Bronchial epithelial cell (primary cell): ENCODE measurements at places on chromosomes 3 and 15. TPM values are rescaled to one million over a fixed set of nuclear protein-coding genes. Genes with fewer than 3 reads are reported as not detected.

- no peak for DNase-seq
Measured at GRCh38 chr15:49288391-49288790, 118.3 kb downstream of the GALK2 start.

DNA sequence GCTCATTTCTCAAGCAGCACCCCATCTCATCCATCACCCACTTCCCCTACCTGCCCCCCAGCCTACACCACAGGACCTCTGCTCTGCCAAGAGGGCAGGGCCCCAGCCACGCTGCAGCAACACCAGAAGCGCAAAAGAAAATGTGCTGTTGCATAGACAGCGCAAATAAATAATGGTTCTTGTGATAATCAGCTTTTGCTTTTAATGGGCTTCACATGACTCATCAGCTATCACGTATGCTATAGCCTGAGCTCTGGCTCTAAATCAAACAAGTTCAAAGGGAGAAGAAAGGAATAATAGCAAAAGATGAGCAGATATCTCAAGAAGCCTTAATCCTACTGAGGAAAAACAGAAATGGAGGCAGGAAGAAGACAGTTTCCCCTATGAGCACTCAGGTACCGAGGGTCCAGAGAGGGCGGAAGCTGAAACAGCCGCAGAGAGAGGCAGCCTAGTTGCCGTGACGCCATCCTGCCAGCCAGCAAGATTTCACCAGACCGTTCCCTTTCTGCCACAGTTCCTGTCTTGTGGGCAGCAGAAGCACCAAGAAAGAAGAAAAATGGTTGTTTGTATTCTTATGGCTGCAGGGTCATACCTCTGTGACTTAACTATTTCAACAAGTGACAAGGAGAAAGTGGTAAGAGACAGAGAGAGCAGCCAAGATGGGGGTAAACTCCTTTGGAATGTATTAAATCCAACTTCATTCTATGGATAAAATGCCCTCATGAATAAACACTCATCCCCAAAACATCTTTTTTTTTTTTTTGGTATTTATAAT is 22.0 kb downstream of the RAB27A start:
- no peak for DNase-seq

DNA sequence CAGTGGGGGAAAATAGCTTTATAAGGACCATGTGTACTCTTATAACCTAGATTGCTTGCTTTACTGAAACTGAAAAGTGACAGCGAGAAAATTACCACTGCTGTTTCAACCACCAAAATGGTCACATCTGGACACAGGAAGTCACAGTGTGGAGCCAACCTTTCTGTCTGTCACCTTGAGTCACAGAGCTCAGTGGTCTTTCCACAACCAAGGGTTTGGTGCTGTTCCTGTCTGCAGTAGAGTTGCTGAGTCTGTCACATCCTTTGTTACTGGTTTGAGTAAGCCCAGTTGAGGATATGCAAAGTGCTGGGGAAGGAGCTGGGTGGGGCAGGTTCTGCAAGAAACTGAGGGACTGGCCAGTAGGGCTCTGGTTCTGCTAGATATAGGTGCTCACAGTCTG is 139.1 kb upstream of the EIF1B start:
- no peak for DNase-seq

DNA sequence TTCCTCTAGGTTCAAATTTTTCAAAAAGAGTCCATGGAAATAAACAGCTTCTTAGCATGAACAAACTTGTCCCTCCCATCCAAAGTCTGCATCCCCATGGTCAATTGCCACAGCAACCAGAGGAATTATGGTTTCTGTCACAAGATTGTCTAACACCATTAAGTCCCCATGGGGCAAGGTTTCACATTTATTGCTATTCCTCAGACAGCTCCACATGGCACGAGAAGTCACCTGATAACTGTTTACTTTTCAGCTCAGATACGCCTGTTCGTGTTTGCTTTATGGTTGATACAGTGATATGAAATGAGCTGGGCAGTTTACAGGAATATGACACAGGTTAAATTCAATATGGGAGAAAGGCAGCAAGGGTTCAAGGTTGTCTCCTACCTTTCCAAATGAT is 37.9 kb upstream of the MUC13 start:
- DNase-seq, result no peak

The C3orf52 gene
- total RNA-seq, result 23.0 and 45.5 TPM in 2 replicates
